ENCODE measurements at places on chromosomes 3 and 15.
A peak's percentile ranks its signal among the peaks of the same experiment; 100 is the strongest.

- no peak for DNase-seq
These were observed 21.9 kb downstream of the CYP8B1 start for GRCh38 chr3:42853739-42854302.

- DNase-seq = peak; percentile 46
These were observed 720 bp upstream of the TNIK start for GRCh38 chr3:171460725-171461524.

DNA sequence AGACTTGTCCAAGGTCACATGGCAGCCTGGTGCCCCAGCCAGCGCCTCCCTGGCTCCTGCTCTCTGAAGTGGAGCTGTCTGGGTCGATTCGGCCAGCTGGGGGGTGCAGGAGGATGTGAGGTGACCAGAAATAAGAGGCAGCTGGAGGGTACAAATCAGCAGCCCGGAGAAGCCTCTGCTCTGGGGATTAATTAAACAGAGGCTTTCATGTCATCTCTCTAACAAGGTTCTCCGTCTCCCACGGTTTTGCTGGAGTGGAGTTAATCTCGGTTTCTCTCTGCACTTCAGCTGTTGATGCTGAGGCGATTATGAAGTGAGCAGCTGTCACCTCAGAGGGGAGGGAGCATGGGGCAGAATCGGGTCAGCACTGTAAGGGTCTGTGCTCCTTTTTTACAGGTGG is 236.8 kb downstream of the TLE3 start:
- DNase-seq = no peak

- no peak for DNase-seq
These were observed 1.1 kb upstream of the OR4F15 start for GRCh38 chr15:101810876-101811275.

- no peak for DNase-seq
These were observed 32.9 kb upstream of the APOD start for GRCh38 chr3:195616681-195617080.

- no peak for DNase-seq
These were observed 306.2 kb upstream of the SLCO3A1 start for GRCh38 chr15:91547356-91547755.

- DNase-seq = peak; percentile 8
These were observed 29.0 kb downstream of the ARIH1 start for GRCh38 chr15:72503147-72503546.

- DNase-seq = no peak
These were observed 96.0 kb downstream of the CCNL1 start for GRCh38 chr3:157063926-157064325.

DNA sequence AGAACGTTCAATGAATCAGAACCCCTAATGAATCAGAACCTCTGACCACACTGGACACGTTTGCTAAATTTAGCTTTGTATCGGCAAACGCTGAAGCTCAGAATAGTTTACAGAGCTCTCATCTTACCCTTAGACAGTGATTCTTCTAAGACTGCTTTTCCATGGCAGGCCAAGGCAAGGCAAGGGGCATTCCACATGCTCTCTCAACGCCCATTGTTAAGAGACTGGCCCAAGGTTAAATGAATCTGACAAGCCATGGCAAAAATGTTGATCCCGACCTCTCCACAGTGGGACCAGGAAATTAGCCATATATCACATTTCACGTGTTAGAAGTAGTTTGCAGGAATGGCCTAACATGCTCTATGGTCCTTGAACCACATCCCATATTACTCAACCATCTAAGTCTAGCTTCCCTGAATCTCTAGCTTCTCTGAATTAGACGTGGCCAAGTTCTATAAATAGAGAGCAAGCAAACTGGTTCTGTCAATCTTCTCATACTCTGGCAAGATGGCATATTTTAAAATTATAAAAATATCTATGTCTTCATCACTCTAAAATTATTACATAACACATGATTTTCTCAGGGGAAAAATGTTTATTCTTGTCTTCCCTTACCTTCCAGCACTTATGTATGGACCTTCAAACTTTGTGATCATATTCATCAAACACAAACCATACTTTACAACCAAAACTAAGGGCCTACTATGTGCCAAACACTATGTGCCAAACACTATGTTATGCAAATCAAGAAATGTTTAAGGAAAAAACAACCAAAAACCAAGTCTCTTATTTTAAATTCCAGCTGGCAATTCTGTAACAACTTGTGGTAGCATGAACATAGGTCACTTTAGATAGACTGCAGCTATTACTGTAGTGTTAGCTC is 54.3 kb downstream of the AAGAB start:
- no peak for DNase-seq

- no peak for DNase-seq
These were observed 263.3 kb upstream of the TPM1 start for GRCh38 chr15:62779036-62779770.

DNA sequence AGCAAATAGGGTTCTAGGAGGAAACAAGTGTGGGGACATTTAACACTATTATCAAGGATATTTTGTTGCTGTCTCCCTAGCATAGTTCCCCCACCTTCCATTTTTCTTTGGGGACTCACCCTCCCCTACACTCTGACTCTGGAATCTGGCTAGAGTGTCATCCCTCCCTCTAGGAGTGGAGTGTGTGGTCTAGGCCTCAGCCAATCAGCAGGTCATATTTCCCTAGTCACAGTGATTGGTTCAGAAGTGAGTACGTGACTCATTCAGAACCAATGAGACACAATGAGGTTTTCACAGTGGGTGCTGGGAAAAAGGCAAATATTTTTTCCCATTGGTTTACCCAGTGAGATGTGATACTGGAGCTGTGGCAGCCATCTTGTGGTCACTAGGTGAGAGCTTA is 234.4 kb downstream of the SHQ1 start:
- DNase-seq = no peak

DNA sequence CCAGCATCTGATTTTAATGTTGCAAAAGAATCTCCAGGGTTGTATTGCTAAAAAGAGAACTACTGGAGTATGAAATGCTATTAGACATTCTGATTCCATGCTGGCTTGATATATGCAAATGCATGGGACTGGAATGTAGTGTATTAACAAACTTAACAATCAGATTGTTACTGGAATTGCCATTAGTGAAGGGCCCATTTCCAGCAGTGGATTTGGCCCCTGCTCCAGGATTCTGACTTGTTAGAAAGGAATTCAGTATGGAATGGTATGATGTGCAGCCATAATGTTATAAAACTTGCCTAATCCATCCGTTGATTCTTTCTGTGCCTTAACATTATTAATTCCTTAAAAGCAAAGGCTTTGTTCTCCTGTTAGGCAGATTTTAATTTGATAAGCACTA is 7.9 kb downstream of the ARRDC4 start:
- DNase-seq = no peak

GRCh38 chr3:131596884-131597283 is 94.1 kb upstream of the MRPL3 start:
- DNase-seq = no peak

DNA sequence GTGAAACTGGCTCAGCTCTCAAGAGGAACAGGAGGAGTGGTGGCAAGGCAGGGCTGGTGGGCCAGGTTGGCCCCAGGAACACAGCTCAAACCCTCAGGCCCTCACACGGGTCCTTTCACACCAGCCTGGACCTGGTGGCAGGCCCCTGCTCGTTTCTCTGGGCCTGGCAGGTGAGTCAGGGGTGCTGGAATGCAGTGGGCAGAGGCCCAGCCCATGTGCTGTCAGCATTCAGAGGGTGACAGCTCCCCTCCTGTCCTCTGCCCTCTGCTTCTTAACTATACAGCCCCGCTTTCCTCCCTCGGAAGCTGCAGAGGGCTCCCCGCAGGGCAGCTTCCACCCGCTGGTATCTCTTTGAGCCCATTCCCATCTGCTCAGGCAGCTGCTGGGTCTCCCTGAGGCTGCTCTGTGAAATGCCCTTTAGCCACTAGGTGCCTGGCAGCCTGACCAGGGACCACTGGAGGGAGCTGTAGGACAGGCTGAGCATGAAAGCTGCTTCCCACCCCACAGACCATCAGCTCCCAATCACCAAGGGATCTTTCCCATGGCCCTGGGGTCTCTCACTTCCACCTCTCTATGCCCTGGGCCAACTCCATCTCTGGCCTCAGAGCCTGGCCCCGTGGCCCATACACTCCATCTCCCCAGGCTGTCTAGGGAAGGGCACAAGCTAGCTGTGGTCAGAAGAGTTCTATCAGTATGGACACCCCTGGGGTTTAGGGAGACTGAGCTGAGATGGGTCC is 24.8 kb downstream of the SHF start:
- DNase-seq = peak; percentile 64

GRCh38 chr15:59401824-59402569 is 29.3 kb upstream of the MYO1E start:
- no peak for DNase-seq

DNA sequence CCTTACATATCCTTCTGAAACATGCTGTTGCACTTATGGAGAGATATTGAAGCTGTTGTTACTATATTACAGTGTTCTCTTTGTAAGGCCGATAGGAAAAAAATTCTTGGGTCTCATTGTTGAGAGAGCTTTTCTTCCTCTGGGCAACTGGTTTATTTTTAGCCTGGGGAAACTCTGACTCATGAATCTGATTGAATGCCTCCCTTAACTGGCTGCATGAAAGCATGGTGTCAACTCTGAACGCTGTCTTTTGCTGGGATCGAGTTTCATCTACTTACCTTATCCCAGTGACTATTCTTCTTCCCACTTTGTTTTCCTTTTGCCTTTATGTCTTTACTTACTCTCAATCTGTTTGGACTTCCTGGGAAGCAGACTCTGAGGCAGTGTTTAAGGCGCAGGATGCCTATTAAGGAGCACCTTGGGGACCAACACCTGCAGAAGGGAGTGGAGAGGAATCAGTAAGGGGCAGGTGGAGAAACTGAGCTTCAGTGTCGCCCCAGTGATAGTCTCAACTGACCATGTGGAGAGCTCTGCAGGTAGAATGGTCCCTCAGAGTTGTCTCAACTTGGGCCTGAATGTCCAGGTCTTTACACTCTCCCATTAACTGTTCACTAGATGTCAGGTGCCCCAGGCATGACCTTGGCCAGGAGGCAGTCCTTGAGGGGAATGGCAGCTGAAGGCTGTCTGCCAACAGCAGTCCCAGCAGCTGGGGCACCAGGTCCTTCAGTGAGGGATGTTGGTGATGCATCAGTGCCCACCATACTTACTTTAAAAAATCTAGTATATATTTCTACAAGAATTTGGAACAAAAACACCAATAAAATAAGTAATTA is 88.9 kb upstream of the CCNL1 start:
- no peak for DNase-seq

GRCh38 chr3:97950360-97950759 is 21.9 kb downstream of the RIOX2 start:
- DNase-seq = no peak

DNA sequence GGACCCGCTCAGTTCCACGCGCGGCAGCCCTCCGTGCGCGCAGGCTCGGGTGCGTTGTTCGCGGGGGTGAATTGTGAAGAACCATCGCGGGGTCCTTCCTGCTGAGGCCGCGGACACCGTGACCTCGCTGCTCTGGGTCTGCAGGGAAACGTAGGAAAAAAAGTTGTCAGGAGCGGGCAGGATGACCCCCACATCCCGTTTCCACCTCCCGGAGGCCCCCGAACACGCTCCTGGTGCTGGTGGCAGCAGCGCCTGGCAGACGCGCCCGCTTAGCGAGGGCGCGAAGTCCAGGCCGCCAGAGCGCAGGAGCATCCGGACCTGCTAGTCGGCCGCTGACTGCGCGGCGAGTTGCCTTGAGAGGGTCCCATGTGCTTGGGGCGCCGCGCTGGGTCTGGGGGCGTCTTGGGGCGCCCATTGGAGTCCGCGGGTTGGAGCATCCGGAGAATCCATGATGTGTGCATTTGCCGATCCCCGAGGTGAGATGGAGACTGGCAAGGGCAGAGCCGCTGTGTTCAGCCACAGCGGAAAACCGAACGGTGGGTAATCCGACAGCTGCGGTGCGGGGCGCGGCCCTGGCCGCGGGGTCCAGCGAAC is 520 bp downstream of the GREM1 start:
- DNase-seq = no peak

GRCh38 chr3:57230006-57230405 is 2.5 kb downstream of the APPL1 start:
- DNase-seq = no peak

DNA sequence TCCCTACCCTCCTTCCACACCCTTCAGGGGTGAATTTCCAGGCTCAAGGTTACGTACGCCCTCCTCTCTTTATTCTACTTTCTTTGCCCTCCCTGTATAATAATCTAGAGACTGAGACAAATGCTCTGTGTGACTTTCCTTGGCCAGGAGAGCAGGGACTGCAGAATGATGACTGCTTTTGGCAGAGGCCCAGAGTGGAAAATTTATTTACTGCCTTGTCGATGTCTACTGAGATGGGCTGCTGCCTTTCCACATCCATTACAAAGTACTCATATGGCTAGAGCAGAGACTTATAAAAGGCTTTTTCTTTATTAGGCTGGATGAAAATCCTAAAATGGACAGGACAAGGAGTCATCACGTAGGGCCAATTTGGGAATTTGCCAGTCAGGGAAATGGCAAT is 576.2 kb downstream of the TUSC7 start:
- DNase-seq = no peak

DNA sequence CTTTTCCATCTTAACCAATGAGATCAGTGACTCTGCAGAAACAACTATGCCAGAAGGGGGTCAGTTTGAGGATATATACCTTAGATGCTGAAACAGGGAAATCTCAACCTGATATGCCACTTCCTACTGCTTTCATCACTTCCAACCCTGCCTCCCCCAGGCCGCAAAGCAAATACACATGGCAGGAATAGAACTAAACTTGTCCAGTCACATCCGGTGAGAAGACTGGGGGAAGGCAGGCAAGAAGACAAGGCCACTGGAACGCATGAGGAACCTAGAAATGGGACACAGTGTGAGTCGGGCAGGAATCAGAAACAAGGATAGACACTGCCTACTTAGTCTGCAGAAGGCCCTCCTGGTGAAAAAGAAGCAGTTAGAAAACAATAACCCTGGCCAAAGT is 90.6 kb downstream of the MYO5A start:
- no peak for DNase-seq

DNA sequence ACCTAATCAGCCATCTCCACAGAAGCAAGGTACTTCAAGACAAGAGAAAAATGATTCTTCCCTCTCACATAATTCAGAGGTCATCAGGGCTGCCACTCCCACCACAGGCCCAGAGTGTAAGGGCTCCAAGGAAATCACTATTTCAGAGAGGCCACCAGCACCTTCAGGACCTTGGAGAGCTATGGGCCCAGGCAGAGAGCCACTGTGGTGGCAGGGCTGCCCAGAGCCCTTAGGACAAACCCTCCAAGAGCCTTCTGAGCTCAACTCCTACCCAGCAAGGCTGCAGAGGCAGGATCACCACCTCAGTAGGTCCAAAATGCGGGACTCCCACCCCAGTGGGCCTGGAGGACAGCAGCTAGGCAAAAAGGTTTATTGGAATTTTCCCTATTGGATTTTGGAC is 17.9 kb upstream of the FAN1 start:
- DNase-seq = no peak

- no peak for DNase-seq
These were observed 177.1 kb downstream of the NSMCE3 start for GRCh38 chr15:29092376-29093064.

- no peak for DNase-seq
These were observed 2.0 kb upstream of the NR1I2 start for GRCh38 chr3:119779731-119780383.

GRCh38 chr15:45180201-45180600 is 7.6 kb downstream of the SHF start:
- peak; percentile 11 for DNase-seq

All from CD4-positive, alpha-beta T cell treated with Interleukin-4 for 4 hours (primary cell).